ENCODE measurements at places on chromosomes 3 and 15.

DNA sequence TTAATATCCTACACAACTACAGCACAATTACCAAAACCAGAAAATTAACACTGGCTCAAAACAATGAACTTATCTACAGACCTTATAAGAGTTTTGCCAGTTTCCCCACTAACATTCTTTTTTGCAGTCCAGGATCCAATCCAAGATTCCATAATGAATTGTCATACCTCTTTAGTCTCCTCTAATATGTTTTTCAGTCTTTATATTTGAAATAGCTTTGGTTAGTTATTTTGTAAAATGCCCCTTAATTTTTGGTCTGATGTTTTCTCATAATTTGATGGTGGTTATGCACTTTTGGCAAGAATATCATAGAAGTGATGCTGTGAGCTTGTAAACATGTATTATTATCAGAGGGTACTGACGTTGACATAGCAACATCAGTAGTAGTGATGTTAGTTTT lies 124.3 kb downstream of the ISL2 start:
- DNase-seq = no peak

GRCh38 chr15:93243573-93243972 lies 154.6 kb upstream of the RGMA start:
- no peak for DNase-seq

- DNase-seq = no peak
These were observed 14.7 kb downstream of the GLDN start for GRCh38 chr15:51356147-51356546.

DNA sequence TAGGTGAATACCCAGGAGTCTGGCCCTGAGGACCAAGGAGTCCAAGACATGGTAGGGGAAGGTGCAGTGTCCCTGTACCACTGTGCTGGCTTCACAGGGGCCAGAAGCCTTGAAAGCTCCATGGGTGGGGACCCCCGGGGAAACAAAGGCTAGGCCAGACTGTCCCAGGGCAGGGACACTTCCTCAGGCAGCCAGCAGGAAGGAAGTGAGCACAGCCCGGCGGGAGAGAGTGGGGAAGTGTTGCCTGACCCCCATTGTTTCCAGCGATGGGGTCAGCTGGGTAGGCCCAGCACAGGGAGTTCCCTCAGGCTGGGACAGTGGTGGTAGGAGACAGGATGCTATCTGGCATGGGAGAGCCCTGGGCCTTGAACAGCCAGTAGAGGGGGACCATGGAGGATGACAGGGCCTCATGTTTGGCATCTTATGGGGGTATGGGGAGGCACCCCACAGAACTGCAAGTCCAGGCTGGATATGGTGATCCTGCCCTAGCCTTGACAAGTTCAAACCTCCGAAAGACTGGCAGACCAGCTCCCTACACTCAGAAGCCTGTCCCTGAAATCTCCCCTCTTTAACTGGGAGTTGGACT lies 1.2 kb upstream of the HYAL2 start:
- DNase-seq = no peak

DNA sequence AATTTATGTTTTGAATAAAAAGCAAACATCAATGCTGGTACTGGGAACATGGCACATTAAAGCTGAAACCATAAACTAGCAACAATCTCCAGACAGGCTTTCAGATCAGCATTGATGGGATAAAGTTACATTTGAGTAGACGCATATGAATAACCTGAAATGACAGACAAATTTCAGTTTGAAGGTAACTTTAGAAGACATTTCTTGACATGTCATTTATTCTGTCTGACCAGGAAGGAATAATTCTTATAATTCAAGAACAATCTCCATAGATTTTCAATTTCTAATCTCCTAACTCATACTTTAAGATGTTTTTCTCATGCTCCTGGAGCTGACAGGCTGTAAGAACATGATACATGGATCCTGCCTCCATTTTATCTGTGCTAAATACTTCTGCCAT lies 69.8 kb downstream of the PLCH1 start:
- DNase-seq = no peak

DNA sequence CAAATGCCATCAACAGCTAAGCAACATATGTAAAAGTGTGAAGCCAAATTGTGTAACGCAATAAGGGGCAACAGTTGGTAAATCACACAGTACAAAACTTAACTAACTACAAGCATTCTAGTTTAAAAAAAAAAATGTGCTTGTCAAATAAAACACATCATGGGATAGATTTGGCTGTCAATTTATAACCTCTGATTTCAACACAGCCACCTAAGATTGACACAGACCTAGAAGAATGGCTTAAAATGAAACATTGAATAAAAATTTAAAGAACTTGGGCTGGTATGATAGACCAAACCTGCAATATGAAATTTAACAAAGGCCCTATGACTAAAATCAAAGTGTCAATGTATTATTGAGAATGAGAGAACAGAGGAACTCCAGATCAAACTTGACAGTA lies 148.4 kb downstream of the NR1I2 start:
- DNase-seq = no peak

DNA sequence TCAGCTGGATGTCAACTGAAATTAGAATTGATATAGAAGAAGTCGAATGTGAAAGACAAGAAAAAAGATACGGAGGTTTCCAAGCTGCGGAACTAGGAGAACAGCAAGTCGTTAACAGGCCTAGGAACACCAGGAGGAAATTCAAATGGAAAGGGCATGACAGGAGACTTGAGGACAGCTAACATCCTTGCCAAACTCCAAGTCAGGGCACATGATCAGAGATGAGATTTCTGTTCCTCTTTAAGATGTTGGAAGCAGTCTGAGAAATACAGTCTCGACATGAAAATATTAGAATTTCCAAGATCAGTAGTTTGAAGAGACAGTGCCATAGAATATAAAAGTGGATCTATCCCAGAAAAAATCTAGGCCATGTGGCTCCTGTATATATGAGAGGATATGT lies 5.0 kb downstream of the MYO5A start:
- DNase-seq = no peak

DNA sequence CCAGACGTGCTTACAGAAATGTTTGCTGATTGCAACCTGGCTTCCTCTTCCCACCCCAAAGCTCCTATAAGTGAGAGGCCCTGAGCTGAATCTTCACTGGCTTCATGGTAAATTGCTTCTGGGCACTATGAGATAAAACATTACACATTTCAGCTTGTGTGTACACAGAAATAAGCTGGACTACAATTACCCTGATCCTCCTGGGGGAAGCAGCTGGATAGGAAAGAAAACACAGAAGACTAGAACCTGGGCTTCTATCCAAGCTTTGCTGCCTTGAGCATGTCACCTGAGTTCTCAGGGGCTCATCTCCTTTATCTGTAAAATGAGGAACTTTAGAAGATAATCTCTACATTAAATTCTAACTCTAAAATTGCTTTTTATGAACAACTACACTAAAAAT lies 40.3 kb downstream of the THBS1 start:
- DNase-seq = no peak

GRCh38 chr3:121467085-121467484 lies 78.7 kb downstream of the POLQ start:
- DNase-seq = no peak

GRCh38 chr15:47258521-47258920 lies 458.8 kb upstream of the SEMA6D start:
- DNase-seq = no peak

- DNase-seq = peak; percentile 85
These were observed at the start of gene PXK for GRCh38 chr3:58332575-58333188. Gene PXK, plus strand, starts transcription at chr3:58332892. Its CDS starts 97 bp downstream, at chr3:58332989.

DNA sequence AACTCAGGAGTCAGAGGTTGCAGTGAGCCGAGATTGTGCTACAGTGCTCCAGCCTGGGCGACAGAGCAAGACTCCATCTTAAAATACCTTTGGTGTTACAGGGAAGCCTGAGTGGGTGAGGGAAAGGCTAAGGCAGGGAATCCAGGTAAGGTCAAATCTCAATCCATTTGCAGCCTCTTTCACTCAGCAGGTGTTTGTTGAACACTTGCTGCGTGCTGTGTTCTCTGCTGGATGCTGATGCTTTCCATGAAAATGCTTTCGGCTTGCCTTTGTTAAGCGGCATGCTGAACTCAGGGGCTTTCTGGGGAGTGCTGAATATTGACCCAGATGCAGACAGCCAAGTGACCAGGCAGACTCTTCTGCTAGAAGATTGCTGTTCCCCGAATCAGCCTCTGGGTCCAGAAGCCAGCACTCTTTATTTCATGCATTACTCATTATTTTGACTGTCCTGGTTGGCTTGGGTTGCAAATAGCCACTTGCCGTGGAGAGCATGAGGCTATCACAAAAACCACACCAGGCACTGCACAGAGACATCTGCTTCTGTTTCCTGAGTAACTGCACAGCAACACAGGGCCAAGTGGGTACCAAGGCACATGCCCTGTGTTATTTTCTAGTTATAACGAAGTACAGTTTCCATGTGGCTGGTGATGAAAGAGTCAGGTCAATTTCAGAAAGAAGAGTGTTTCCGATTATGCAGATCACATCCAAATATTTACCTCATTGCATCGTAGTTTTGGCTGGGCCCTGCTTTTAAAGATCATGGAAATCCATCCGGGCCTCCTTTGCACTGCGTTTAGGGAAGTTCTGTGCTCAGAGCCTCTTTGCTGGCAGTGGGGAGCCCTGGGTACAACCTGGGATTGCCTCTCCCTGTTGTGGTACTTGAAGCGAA lies 88.6 kb downstream of the THSD4 start:
- no peak for DNase-seq

DNA sequence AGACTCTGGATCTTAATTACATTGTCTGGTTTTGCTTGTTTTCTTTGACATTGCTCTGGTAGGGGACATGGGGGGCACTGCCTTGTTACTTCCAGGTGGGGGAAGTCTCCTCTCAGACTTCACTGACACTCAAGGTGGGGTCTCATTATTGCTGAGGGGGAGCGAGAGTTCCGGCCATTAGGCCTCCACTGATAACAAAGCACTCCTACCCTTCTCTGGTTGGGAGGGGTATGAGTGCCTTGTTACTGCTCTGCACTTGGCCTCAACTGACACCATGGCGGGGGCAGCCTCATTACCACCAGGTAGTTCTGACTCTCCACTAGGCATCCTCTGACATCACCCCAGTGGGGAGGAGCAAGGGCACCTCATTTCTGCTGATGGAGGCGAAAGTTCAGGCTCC lies 25.7 kb downstream of the SH3GL3 start:
- no peak for DNase-seq

GRCh38 chr3:114307222-114307830 lies 13.5 kb downstream of the TIGIT start:
- peak; percentile 42 for DNase-seq

DNA sequence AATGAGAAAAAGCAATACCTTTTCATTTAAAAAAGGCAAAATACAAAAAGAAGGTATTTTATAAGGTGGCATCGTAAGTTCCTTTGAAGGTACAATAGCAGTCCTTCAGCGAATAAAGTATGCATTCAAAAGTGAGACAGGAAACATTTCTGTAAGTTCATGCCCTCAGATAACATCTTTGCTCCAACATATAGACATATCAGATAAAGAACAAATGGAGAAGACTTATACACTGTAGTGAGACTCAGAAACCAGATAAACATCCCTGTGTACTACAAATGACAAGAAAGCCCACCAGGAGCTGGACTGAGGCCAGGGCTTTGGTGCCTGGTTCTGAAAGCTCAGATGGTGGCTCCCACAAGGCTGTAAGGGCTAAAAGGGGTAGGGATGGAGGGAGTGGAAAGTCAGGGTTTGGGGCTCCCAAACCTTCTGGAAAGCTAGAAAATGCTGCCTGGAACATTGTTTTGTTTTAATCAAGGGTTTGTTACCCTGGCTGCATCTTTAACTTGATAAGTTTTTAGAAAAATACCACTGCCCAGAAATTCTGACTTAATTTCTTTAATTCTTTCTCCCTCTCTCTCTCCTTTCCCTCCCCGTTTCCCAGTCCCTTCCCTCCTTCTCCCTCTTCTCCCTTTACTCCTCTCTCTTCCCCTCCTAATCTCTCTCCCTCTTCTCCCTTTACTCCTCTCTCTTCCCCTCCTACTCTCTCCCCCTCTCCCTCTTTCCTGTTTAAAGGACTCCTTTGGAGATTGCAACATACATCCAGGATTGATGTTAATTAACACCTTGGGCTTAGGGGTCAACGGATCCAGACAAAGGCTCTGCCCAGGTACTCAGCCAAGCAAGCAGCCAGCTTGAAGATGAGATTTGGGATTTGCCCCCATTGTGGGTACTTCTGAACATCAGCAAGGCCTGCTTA lies 126.1 kb downstream of the AQP9 start:
- no peak for DNase-seq

DNA sequence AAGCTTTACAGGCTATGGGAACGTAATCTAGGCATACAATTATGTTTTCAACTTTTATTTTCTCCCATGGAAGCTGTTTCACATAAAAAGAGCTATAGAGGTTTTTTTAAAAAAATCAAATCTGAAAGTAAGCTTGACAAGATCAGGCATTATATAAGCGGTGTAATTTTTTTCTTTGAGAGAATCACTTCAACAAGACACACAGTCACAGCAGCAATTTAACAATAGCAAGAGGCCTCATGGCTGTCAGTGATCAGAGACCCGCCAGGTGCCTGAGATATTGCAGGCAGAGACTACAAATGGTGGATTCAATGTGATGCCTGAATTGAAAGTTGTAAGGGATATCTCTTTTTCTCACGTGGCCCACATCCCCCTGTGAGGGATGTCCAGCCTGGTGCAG lies 270.5 kb upstream of the TBC1D5 start:
- DNase-seq = no peak

DNA sequence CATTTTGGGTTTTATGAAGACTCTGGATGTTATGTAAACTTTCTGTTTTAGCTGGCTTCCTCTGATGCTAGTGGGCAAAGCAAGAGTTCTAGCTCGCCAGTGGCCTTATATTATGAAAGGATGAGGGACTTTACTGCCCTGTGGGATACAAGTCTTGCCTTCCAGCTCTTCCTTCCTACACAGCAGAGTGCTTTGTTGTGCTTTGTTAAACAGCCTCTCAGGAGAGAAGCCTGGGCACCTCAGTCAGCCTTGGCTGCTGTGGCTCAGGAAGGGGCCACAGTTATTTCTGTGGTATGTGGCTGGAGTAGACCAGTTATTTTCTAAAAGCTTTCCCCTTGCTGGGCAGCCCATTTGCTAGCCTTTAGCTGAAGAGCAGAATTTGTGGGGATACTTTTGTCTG lies 69.5 kb upstream of the SUCLG2 start:
- DNase-seq = no peak

DNA sequence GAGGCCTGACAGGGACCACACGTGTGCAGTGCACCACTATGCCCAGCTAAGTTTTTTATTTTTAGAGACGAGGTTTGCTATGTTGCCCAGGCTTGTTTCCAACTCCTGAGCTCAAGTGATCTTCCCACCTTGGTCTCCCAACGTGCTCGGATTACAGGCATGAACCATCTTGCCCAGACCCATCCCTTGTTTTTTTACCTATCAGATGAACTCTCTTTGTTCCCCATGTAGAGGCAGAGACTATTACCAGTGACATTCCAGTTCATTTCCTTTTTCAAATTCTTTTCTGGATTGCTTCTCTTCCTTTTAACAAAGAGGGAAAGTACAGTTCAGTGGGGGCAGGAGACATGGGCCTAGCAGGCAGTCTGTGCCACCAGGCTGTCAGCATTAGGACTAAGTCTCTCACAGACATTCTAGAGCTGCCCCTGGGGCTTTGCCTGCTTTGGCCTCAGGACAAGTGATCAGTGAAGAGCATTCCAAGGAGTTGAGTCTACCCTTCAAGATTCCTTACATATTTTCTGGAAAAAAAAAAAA lies 103.5 kb upstream of the SLC7A14 start:
- DNase-seq = no peak

All from activated CD4-positive, alpha-beta T cell treated with anti-CD3 and anti-CD28 coated beads for 48 hours (primary cell).